ENCODE measurements at places on chromosomes 12 and 14. TPM values are rescaled to one million over a fixed set of nuclear protein-coding genes. Genes with fewer than 3 reads are reported as not detected.

ANO4 gene
- 16.6 TPM for total RNA-seq

GPRC5D gene
- total RNA-seq = not detected

SLC6A15 gene
- total RNA-seq = 29.6 TPM

ESPL1 gene
- total RNA-seq = 15.0 TPM

GLIPR1L2 gene
- 0.41 TPM for total RNA-seq

PTHLH gene
- total RNA-seq = 301 TPM

JDP2 gene
- 32.3 TPM for total RNA-seq

DNA sequence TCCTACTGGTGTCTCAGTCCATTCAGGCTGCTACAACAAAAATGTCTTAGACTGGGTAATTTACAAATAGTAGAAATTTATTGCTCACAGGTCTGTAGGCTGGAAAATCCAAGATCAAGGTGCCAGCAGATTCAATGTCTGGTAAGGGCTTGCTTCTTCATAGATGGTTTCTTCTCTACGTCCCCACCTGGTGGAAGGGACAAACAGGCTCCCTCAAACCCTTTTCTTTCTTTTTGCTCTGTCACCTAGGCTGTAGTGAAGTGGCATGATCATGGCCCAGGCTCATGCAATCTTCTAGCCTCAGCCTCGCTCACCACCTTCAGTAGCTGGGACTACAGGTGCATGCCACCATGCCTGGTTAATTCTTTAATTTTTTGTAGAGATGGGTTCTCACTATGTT lies 106.8 kb upstream of the RPH3A start:
- DNase-seq = no peak

DNA sequence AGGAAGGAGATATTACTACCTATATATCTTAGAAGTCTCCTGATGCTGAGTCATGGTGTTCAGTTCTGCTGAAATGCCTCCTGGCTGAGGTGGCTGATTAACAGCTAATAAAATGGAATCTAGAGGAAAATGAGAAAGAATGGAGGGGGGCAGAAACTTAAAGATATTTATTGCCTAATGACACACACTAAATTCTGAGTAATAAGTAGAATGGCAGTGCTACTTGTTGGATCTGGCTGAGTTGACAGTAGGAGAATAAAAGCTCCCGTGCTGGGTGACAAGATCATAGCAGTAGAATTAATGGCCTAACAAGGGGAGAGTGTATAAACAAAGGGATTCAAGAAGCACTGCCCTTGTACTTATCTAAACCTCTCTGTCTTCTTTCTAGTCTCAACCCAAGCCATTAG lies 137.5 kb downstream of the CNTN1 start:
- peak; percentile 89 for DNase-seq

GRCh38 chr12:114319422-114319821 lies 86.5 kb downstream of the TBX5 start:
- no peak for DNase-seq

DNA sequence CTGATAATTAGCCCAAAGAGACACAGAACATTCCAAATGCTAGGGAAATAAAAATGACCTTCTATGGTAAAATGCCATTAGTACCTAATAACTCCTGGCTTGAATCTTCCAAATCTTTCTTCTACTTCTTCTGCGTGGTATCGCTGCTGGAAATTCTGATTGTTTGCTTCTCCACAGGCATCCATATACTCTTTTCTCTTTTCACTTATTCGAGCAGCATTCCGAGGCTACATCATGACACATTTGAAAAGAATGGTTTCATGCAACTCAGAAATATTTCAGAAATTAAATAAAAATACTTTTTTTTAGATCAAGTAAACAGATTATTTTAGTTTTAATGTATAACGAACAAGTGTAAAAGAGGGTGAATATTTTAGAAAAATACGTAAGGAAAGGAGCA lies 18.9 kb downstream of the ZCCHC8 start:
- no peak for DNase-seq

- DNase-seq = peak; percentile 13
These were observed 11.5 kb downstream of the ALG10 start for GRCh38 chr12:34033628-34034296.

GRCh38 chr12:102474438-102475064 lies 5.8 kb downstream of the IGF1 start:
- DNase-seq = peak; percentile 32

DNA sequence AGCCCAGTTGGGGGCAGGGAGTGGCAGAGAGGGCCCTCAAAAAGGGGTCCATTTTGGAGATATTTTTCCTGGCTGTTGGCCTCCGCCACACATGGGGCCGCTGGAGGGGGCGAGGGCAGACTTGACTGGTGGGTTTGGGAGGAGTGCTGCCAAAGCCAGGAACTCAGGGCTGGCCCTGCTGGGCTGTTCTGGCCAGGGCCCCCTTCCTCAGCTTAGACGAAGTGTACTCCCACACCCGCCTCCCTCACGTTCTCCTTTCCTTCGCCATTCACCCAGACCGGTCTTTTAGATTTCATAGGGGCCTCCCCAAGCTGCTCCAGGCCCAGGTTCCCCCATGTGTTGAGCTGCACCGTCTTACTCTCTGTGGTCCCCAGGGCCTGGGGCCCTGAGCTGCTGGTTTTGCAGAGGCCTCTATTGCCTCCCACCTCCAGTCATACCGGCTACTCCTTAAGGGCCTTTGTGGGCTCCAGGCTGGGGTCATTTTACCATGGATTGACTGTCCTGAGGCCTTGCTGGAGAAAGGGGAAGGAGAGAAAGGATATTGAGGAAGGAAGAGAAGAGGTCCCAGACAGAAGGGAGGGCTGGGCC lies 1.3 kb downstream of the KRT7 start:
- no peak for DNase-seq

DNA sequence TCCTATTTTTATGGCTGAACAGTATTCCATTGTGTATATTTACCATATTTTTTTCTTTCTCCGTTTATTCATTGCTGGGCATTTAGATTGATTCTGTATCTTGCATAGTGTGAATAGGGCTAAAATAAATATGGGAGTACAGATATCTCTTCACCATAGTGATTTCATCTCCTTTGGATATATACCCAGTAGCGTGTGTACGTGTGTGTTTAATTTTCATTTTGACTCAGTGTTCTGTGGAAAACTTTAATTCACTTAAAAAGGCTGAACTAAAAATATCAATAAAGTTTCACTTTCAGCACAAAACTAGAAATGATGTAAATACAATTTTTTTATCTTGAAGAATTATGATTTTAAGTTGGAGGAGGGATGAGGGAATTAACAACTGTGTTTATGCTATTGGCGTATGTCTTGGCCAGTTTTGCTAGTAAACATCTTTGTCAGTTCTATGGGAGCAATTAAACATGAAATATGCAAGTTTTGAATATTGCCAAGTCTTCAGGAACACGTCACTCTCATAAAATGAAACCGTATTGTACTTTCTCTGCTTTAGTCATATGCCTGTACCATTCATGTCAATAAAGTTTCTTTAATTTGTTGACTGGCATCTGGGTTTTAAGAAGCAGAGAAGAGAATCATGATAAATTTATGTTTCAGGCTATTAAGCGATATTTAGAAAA lies 99.8 kb downstream of the PTGER2 start:
- DNase-seq = peak; percentile 47

DNA sequence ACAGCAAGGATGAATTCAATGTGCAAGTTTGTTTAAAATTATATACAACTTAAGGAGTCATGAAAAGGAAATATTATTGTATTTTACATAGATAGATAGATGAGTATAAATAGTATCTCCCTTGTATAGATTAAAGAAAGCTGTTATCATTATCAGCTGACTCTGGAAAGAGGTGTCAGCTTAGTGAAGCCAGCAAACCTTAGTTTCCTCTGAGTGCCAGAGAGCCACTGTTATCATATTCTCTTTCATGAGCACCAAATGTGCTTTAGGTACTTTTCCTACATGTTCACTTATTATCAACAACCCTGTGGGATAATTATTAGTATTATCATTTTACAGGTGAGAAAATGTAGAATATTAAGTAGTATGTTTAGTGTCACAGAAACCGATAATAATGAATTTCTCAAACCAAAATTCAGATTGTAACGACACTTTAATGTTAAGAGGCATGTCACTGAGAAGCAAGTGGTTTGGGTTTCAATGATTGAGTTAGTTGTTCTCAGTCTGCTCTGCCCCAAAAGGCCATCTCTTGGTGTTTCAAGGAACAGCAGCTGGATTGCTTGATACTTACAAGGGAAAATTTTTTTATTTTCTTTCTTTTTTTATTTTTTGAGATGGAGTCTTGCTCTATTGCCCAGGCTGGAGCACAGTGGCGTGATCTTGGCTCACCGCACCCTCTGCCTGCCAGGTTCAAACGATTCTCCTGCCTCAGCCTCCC lies 53.7 kb downstream of the PLEKHA5 start:
- no peak for DNase-seq

- DNase-seq = no peak
These were observed 45.6 kb upstream of the SMCO2 start for GRCh38 chr12:27400856-27401354.
